ENCODE measurements at places on chromosomes 5 and 9.

- DNase-seq: no peak
These were observed 37.3 kb upstream of the CDKN2B start for GRCh38 chr9:22046243-22046885.

GRCh38 chr5:160023908-160024630 is 15.1 kb downstream of the TTC1 start:
- no peak for DNase-seq

- DNase-seq: no peak
These were observed 73.0 kb upstream of the RAI14 start for GRCh38 chr5:34583167-34583566.

GRCh38 chr5:160420331-160420610 is 1.4 kb upstream of the PTTG1 start:
- DNase-seq: no peak

GRCh38 chr9:99238331-99238730 is 16.2 kb downstream of the SEC61B start:
- DNase-seq: no peak

- DNase-seq: no peak
These were observed 60.8 kb downstream of the MSX2 start for GRCh38 chr5:174785120-174785680.

DNA sequence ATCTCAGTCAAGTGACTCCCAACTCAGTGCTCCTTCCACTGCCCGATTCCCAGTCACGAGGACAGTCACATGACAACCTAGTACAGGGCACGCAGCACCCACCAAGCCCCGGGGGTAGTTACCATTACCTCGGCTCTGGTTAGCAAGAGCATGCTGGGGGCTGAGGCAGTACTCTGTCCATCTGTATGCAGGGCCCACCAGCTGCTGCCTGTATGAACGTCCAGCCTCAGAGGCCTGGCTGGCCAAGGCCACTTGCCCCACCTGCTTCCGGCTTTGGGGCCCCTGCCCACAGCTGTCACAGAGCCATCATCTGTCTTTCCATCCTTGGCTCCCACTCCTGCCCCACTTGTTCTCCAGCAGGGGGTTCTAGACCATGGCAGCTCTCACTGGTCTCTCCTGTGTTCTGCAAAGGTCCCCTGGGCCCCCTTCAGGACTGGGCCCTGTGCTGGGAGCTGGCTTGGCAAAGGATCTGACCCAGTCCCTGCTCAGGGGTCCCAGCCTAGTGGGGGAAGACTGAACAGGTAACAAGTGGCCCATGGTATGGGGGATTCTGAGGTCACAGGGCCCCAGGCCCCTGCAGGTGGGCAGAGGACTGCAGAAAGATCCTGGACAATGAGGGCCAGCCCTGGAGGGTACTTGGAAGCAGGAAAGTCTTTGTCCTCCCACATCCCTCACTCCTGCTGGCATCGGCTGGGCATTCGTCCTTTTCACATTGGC is 3.3 kb downstream of the RPL35 start:
- no peak for DNase-seq

GRCh38 chr5:82446809-82447208 is 168.7 kb upstream of the RPS23 start:
- no peak for DNase-seq

DNA sequence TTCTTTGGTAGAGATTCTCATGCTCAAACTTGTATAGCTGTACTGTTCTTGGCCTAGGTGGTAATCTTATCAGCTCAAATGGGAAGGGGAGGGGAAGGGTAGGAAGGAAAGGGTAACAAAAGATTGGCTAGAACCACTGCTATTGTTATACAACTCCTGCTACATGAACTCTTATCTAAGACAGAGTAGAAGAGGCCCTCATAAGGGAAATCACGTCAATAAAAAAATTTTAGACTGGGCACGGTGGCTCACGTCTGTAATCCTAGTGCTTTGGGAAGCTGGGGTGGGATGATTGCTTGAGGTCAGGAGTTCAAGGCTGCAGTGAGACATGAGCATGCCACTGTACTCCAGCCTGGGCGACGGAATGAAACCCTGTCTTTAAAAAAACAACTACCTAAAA is 15.9 kb downstream of the STOM start:
- no peak for DNase-seq

GRCh38 chr9:76591256-76591950 is 132.4 kb downstream of the GCNT1 start:
- DNase-seq: no peak

DNA sequence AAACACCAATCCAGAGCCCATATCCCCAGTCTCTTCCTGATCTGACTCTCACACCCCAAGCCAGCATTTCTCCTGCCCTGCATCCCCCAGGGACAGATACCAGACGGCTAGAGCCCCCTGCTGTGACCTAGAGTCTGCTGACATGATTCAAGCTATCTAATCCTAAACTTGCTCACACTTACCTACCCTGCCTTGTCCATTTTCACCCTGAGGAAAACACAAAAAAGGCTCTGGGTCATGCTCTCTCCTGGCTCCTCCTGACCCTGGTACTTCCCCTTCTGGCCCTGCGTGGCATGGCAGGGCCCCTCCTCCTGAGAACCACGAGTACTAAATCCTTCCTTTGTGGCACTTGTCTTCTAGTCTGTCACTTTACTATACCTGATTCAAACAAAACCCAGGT is 2.8 kb upstream of the ARRDC1 start:
- no peak for DNase-seq

DNA sequence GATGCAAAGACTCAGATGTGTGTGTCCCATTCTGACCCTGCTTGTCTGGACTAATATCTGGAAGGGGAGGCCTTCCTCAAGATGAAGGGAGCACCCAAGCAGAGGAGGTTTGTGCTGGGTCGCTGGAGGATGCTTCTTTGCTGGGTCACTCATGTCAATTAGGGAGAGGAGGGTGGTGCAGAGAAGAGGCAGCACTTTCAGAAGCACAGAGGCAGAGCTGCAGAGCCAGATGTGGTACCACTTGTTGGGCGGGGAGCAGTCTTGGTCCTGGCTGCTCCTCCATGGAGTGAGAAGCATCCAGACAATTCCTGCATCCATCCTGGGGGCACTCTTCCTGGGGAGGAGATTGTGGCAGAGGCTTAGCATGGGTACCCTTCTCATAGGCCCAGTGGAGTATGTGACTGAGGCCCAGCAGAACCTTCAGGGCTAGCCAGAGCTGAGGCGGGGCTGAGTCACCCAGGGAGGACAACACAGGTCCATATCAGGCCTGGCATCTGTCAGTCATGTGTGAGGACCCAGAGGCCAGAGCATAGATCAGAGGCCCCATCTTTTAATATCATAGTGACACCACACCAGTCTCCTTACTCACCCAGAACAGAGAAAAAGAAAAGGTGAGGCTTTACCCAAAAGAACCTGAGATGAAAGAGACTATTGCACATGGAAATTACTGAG is 59.8 kb downstream of the TNFSF15 start:
- no peak for DNase-seq

- no peak for DNase-seq
These were observed 127.6 kb downstream of the SLF1 start for GRCh38 chr5:94745786-94746730.

DNA sequence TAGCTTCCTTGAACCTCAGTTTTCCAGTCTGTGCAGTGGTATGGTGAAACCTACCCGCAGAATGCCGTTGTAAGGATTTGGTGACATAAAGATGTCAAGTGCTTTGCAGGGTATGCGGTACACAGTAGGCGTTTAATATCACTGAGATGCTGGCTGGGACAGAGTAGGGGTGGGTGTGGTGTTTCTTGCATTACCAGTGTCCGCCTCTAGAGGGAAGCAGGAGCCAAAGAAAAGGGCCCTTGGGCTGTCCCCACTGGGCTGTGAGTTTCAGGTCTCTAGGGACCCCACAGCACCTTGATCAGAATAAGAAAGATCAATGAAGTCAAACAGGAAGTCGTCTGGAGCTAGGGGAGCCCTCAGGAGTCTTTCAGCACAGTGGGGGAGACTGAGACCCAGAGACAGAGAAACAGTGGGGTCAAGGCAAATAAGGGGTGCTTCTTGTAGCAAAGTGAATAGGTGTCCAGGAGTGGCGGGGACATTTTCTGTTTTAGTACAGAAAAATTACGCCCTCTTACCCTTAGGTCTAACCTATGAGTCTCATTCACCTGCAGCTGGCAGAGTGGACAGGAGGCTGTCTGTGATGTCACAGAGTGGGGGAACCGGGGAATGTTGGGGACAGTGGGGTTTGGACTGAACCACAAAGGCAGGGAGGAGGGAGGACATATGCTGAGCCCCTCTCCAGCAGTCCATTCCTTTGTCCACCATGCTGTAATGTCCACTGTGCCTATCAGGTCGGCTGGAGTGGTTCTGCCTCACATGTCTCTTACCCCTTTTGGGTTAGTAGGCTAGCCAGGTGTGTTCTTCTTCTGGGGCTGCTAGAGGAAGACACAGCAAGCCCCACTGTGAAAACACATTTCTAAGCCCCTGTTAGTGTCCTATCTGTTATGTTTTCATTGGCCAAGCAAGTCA is 4.7 kb upstream of the TEX53 start:
- DNase-seq: no peak

GRCh38 chr5:125176005-125176390 is 429.6 kb upstream of the ZNF608 start:
- no peak for DNase-seq

- DNase-seq: no peak
These were observed 132.7 kb upstream of the IER5L start for GRCh38 chr9:129310666-129311350.

DNA sequence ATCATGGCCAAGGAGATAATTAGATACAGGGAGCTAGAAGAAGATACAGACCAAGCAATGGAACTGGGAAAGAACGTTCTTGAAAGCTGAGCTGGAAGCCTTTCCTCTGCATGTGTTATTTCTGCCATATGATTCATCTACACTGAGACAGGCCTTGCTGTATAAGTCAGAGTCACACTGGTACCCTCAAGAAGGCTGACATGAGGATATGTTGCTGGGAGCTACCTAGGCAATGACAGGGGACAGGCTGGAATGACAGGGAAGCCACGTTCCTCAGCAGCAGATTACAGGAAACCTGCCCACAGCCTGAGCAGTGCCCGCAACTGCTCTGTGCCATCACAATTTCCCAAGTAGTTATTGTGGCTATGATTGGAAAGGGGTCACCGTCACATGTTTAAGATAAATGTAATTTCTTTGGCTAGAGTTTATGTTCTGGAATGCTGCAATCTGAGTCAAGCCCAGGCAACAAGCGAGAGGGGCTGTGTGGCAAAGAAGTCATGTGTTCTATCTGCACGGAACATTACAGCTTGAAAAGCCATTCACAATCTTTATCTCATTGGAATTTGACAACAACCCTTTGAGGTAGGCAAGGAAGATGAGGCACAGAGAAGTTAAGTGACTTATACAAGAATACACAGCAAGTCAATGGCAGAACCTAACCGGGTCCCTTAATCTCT is 108.2 kb downstream of the TTLL11 start:
- DNase-seq: no peak

DNA sequence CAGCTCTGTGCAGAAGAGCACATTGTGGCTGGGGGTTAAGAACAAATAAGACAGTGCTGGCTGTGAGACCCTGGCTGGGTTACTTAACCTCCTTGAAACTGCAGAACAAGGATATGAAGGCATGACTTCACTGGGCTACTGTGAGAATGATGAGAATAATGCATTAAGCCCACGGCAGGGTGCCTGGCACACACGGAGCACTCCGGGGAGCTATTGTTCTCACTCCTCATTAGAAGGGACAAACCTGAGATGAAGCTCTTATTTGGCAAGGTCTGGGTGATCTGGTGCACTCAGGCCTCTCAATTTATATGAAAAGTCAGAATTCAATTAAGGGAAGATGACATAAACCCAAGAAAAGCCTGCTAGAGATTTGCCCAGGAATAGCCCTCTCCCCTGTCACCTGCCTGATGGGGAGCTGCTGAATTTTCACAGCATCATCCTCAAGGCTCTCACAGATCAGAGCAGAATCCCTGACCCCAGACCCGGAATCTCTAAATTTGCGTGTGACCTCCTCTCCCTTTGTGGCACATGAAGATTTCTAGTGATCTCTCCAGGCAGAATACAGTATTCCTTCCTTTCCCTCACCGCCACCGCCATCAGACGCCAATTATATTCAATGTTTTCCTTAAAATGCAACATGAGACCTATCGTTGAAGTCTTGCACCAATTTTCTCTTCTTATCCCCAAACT is 102.1 kb downstream of the COL23A1 start:
- DNase-seq: no peak

DNA sequence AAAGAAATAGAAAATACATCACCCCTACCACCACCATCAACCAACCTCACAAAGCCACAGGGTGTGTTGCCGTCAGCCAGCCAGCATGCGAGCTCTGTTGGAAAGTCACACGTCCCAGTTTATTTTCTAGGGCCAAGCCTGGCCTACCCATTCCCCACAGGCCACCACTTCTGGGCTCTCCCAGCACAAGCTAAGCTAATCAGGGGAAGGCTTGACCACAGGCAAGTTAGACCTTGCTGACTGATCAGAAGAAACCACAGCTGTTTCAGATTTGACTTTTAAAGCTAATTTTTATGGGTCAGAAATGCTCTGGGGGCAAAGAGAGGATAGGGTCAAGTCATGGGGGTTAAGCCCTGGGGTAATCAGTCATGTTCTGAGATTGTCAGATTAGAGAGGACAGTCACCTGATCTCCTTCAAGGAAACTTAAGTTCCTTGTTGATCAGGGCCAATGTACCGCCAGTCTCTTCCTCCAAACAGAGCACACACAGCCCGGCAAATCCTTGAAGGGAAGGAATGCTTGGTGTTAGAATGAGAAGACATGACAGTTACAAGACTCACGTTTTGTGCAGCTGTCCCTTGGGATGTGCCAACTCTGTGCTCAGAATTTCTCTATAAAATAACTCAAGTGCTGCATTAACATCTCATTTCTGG is 7.6 kb downstream of the SHB start:
- DNase-seq: no peak

DNA sequence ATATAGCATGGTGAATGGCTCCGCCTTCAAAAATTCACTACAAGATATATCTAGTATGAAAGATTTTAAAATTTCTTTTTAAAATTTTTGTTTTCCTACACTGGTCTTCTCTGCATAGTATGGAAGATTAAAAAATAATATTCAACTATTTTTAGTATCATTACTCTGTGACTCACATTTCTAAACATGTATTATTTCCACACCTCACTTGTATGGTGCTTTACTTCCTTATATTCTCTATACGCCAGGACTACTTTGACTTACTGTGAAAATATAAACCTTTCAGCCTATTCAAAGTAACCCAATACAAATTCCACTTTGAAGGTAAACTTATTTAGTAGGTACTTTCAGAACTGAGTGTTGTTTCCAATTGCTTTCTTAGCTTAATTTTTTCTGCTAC is 26.8 kb upstream of the TXNDC8 start:
- no peak for DNase-seq

DNA sequence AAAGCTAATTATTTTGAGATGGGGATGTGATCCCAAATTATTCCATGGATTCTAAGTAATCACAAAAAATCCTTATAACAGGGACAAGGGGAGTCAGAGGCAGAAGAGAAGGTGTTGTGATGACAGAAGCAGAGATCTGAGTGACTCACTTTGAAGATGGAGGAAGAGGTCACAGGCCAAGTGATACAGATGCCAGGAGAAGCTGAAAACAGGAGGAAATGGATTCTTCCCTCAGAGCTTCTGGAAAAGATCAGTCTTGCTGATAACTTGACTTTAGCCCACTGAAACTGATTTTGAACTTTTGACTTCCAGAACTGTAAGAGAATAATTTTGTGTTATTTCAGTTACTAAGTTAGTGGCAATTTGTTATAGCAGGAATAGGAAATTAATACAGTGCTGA is 105.3 kb downstream of the GCNT1 start:
- no peak for DNase-seq
